ENCODE measurements at places on chromosomes 3 and 15.

DNA sequence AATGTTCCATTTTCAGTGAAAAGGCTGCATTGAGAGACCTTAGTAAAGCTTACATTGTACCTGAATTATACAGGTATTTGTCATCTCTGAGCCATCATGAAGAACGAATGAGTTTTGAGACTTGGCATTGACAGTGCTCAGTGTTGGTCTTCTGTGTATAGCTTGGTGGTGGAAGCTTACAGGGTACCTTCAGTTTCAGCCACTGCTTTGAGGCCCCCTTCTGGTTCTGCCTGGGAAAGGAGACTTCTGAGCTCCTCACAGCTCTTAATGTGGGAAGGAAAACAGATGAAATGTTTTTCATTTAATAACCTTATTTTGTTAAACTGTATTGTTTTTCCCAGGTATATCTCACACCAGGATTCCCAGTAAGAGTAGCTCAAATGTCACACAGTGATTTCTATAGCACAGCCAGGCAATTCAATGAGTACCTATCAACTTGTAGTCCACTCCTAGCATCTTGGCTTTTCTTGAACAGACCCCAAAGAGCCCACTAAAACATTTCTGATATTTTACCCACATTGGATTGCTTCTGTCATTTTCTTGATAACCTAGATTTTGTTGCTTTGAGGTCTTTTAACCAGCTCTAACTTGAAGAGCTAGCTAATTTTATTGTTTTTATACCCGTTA lies 5.6 kb downstream of the SERPINI1 start:
- DNase-seq: peak; percentile 12

GRCh38 chr15:65917407-65917756 lies 48.1 kb downstream of the RAB11A start:
- DNase-seq: no peak

GRCh38 chr15:78415284-78415683 lies 22.7 kb upstream of the IREB2 start:
- no peak for DNase-seq

DNA sequence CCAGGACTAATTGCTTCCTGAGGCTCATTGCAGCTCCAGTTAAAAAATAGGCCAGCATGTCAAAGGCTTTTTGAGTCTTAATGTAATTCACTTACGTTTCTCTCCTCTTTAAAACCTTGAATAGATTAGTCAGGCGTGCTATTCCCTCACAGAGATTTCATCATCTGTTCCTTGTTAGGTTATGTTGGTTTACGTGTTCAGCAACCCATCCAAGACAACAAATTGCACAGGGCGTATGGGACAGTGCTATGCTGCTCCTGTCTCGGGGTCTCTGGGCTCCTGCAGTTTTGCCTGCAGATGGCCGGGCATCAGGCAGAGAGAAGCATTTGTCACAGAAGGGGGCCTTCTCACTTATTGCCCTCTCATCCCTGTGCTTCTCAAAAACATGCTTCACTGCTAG lies 117.1 kb downstream of the CHDH start:
- no peak for DNase-seq

DNA sequence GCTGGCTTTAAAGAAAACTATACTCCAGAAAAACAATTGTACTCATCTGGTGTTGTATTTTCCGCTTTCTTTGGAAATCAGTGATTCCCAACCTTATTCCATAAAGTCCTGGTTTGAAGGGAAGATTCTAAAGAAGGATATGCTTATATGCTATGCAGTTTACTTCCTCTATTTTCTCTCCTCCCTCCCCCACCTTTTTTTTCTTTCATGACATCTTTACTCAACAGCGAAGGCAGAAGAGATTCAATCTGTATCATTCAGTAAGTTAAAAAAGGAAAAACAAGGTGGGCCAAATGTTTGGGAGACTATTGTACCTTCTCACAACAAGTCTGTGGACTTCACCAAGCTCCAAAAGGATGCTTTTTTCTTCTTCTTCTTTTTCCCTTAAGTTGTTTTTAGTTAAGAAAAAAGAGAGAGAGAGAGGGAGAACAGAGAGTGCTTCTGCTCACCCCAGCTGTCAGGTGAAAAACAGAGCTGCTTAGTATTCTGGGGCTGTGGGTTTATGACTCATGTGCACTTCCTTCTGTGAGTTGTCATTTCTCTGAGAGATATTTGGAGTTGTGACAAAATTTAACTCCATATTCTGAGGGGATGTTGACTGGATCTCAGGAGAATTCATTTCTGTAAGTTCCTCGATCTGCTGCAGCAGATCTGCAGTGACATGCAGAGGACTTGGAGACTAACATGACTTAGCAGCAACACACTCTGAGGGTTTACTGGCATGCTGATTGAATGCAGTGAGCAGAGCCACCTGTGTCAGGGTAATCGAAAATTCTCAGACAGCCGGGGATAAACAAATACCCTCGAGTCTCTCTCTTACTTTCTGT lies 70.7 kb downstream of the SSR3 start:
- no peak for DNase-seq

GRCh38 chr3:136078421-136079364 lies 113.2 kb downstream of the PPP2R3A start:
- DNase-seq: no peak

DNA sequence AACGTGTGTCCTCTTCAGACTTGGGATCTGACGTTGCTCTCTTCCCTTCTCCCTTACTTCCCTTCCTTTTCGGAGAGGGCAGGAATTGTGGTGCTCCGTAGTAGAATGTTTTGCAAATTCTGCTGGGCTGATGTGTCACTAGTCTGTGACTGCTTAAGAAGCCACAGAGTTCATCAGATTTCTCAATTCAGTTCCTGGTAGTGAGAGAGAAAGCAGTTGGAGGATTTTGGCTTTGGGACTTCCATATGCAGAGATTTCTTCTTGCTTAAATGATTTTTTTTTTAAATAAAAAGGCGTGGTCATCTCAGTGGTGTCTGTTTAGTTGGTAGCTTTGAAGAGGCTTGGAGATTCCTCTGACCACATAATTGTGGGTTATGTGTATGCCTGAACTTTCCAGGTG lies 10.1 kb downstream of the CEMIP start:
- DNase-seq: no peak

GRCh38 chr3:112308151-112308911 lies 14.3 kb upstream of the SLC9C1 start:
- DNase-seq: no peak

GRCh38 chr3:108218811-108219210 lies 3.4 kb downstream of the IFT57 start:
- DNase-seq: no peak

DNA sequence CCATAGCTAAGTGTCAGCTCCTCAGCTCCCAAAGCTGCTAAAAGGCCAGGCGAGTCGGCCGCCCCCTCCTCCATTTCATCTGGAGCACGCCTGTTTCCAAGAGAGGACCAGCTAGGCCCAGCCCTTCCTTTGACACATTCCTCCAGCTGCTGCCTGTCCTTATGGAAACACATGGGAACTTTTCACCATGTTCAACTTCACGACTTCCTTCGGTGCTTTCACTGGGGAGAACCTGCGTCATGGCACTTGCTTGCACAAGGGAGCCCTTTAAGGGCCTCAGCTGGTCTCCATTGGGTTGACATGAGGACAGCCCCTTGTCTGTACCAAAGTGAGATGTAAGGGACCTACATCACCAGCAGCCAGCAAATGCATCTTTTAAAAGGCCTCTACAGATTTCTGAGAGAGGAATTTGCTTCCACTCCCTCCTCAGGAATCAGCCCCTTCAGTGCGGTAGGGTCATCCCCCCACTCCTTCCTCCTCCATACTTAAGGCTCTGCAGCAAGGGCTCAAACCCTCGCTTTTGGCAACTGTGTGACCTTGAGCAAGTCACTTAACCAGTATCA lies 2.1 kb downstream of the MAGI1 start:
- no peak for DNase-seq

- DNase-seq: no peak
These were observed at the start of gene NLGN1 for GRCh38 chr3:173397161-173398110. Gene NLGN1, plus strand, starts transcription at chr3:173397744.

- DNase-seq: no peak
These were observed 239.3 kb upstream of the C2CD4B start for GRCh38 chr15:62404194-62404985.

DNA sequence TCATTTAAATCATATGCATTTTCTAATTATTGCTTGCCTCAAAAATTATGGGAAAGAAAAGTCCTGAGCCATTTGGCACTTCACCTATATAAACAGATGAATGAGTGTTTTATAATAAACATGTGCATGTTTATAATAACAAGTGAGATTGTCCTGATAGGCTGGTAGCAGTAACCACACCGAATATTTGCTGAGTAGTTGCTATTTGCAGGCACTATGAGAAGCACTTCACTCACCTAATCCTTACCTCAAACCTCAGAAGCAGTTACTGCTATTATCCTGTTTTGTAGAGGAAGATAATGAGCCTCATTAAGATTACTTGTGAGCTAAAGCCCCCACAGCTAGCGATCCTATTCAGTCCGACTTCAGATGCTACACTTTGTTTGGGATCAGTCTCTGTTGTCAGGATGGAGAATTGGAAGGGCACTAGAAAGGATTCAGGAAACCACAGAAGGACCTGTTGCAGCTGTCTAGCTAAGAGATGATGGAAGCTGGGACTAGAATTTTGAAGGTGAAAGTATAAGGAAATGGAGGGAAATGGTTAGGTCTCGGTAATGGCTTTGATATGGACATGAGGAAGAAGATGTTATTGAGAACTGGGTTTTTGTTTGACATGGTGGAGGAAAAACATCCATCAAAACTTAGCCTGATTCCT lies 28.4 kb upstream of the MAGI1 start:
- no peak for DNase-seq

- DNase-seq: no peak
These were observed 106.5 kb downstream of the NR2E3 start for GRCh38 chr15:71916834-71917233.

DNA sequence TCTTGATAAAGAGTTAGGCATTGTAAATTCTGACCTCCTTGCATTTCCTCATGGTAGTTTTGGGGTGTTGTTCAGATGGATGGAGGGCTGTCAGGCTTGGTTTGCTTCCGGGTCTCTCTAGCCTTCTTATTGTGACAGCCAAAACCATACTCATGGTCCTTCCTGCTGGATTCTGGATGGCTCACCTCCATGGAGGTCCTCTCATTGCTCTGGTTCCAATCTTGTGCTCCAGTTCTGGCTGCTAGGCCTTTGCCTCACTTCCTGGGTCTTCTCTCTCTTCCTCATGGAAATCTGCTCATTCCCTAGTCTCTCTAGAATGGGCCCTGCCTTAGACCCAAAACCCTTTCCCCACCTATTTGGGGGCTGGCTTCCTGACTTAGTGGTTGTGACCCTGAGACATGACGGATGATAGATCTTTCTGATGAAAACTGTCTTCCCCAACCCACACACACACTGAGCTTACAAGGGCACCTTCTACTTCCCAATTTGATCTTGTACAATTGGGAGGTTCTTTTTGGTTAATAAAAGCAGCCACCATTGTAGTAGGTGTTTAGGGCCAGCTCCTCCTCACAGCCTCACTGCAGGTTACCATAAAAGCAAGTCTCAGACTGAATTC lies 66.2 kb upstream of the XCR1 start:
- no peak for DNase-seq

DNA sequence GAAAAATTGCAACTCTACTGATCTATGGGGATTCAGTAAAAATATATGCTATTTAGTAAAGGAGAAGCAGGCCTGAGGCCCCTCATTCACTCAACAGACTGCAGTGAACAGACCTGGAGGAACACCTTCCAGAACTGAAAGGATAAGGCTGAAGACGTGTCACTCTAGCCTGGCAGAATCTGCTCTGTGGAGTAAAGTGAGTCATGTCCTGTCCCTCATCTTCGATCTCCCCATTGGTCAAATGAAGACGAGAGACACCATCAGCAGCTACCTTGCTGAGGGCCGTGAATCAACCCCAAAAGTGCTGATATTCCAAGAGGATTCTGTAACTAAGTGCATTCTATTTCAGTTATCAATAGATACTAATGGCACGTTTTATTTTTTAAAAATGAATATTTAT lies 359.7 kb downstream of the FGF12 start:
- no peak for DNase-seq

DNA sequence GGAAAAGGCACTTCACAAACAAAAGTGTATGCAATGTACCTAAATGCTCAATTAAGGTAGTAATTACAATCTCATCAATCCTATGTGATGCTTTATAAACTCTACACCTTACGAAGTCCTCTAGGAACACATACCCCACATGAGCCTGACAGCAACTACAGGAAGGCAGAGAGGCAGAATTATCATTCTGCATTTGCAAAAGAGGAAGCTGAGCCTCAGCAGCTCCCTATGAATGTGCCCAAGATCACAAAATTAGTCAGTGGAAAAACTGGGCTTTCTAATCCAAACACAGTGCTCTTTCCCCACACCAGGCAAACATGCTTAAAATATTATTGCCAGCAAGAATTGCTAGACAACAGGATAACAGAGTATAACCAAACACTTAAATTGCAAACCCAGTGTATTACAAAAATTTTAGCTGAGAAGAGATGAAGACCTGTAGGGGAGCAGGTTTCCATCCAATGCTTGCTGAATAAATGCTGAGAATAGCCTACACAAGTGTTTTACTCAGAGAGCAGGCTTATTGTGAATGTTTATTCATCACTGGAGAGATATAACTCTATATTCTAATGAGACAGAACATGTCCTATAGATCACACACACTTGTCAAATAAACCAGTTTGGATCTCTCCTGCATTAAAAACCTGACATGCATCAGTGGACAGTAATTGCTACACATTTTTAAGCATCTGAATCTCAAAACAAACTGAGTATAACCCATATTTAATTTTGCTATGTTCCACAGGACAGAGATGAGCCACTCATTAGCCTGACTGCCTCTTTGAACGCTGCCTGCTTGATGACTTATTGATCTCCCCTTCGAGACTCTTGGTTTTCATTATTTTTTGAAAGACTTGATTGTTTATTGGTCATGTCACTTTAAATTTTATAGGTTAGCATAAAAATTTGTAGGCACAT lies 62.2 kb downstream of the PLCH1 start:
- DNase-seq: no peak

- DNase-seq: no peak
These were observed 9.6 kb downstream of the MAN2A2 start for GRCh38 chr15:90912770-90913075.

DNA sequence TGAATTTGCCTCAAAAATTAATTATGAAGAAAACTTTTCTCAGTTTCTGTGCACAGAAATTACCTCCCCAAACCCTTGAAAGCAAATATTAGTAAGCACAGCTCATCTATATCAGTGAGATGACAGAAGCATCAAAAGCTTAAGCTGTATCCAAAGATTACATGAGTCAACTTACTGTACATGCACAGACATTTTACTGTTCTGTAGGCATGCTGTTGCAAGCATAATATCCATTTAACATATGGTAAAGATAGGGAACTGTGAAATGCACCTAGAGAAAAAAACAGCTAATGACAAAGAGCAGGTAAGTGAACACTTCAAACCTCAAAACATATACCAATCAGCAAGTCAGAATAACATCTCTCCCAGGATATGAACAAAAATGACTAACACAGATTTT lies 20.9 kb downstream of the SHOX2 start:
- DNase-seq: no peak

- DNase-seq: no peak
These were observed 151.6 kb downstream of the PGPEP1L start for GRCh38 chr15:98855815-98856531.
